ENCODE measurements at places on chromosomes 5 and 9.

- DNase-seq, result no peak
These were observed 2.2 kb downstream of the NR6A1 start for GRCh38 chr9:124768750-124769548.

DNA sequence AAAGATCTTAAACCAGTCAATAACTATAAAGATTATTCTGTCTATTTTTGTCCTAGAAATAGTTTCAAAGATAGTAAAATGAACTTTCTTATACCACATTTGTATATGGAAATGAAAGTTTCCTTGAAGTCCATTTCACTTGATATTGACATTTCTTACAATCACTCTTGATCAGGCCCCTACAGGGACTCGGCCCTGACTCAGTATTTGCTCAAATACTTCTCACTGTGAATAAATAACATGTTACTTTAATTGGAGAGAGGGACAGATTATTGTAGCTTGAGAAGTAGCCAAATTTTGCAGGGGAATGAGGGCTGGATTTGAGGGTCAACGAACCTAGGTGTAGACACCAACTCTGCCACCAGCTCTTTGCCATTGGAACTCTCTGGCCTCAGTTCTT is 25.6 kb upstream of the SMARCA2 start:
- DNase-seq, result no peak

GRCh38 chr5:181114844-181115778 is 15.9 kb downstream of the OR2V1 start:
- DNase-seq, result no peak

GRCh38 chr9:110440172-110440571 is 102.5 kb upstream of the TXNDC8 start:
- DNase-seq, result no peak

- no peak for DNase-seq
These were observed 50.0 kb upstream of the RNU6ATAC start for GRCh38 chr9:134214386-134214765.

DNA sequence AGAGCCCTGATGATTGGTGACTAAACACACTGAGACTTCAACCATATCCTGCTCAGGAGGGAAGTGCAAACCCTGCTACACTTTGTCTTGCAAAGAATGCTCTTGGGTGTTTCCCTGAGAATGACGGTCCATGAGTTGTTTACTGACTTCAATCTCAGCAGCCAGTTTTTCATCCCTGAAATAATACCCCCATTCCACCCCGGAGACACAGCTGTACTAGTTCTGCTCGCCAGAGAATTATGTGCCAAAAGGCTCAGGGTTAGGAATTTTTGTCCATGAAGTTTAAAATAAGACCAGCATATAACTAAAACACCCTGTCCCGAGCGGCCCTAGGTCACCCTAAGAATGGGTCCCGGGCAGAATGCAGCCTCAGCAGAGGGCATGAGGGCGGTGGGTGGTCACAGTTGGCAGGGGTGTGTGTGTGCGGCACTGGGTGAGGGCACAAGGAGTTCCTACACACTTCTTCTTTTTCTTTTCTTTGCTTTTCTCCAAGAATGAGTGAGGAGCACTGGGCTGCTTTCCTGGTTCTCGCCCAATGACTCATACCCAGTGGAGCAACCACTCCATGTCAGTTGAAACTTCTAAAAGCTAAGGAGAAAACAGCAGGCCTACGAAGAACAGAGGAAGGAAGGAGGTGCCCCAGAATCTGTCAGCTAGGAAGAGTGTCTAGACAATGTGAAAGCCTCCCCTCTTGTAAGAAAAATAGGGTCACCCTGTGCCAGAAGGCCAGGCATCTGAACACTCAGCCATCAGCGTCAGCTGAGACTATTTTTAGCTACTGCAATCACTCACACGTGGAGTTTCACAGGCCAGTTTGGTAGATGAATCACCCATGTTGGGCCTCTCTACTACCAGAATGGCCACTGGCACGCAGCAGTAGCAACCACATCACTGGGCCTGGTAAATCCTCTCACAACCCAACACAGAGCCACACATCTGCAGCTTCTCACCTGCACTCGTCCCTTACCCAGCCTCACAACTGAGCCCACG is 105.9 kb downstream of the DPYSL3 start:
- DNase-seq, result peak; percentile 38

DNA sequence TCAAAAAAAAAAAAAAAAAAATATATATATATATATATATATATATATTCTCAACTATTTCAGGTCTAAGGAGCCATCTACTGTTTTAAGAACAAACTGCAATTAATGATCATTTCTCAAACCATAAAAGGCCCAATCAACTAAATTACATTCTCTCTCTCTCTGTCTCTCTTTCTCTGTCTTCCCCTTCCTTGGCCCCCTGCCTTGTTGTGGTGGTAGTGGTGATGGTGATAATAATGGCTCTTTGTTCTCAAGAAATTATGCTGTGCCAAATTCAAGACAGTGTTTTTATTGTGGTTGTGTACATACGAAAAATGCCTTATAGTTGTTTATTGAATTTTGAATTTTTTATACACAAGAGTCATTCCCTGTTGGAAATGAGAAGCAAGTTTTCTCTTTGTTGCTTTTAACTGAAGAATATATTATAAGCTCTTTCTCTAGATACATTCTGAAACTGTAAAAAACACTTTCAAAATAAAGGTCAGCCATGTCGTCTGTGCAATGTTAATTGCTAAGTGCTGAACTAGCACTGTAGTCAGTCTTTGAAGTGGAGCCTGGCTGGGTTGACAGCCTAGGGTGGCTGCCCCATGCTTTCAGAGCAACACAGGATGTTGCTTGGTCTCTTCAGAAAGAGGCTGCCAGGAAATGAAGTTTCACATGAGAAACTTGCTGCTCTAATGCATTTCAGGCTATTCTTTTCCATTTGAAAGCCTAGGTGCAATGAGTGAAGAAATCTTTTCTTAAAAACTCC is 96.0 kb downstream of the HINT1 start:
- DNase-seq, result peak; percentile 30

- no peak for DNase-seq
These were observed 954.7 kb upstream of the ARRDC3 start for GRCh38 chr5:92337772-92338234.

- peak; percentile 75 for DNase-seq
These were observed 91.4 kb upstream of the RANBP6 start for GRCh38 chr9:6106711-6107339.

DNA sequence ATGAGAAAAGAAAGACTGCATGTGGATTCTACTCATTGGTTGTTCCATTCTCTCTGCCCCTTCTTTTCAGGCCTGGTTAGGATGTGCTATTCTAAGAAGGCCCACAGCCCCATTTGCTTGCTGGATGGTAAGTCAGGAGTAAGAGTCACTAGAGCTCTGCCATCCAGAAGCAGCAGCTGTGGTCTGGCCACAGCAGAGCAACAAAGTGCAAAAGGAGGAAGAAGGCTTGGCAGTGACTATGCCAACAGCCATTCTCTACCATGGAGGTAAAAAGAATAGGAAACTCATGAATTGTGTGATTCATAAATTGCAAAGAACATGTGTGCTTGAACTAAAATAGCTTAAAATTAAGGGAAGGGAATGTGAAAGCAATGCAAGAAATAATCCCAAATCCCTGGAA is 20.9 kb downstream of the KLHL3 start:
- no peak for DNase-seq

GRCh38 chr9:111985315-111985714 is 88.7 kb downstream of the UGCG start:
- DNase-seq, result no peak

- peak; percentile 66 for DNase-seq
These were observed at the start of gene OSMR for GRCh38 chr5:38845526-38846378. TSS of gene OSMR (plus strand) at chr5:38846012. CDS start at chr5:38869045, 23,033 bp downstream.

GRCh38 chr5:117454716-117455212 is 880.1 kb upstream of the SEMA6A start:
- peak; percentile 93 for DNase-seq

DNA sequence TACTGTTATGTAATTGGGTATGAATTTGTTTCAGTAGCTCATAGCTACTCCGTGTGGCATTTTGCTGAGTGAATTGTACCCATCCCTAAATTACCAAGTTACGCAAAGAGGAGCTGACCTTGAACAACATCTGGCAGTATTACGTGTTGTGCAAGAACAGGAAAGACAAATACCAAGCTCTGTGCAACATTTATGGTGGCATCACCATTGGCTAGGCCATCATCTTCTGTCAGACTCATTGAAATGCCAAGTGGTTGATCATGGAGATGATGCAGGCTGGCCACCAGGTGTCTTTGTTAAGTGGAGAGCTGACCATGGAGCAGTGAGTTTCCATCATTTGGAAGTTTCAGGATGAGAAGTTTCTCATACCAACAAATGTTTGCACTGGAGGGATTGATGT is 15.0 kb downstream of the ZSWIM6 start:
- peak; percentile 25 for DNase-seq

- DNase-seq, result peak; percentile 53
These were observed 1.5 kb upstream of the OLFM1 start for GRCh38 chr9:135085830-135086546.

DNA sequence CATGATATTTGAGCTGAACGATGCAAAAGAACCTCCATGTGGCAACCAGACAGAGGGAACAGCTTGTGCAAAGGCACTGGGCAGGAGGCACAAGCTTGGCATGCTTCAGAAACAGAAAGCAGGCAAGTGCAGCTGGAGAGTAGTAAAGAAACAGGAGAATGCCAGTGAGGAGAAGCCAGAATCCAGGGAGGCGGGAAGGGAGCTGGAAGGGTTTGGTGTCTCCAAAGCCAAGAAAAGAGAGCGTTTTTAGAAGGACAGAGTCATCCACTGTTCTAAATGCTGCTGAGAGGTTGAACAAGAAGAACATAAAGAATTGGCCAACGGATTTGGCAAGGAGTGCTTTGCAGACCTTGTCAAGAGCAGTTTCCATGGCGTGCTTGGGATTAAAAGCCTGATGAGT is 124.7 kb downstream of the TLE1 start:
- no peak for DNase-seq

DNA sequence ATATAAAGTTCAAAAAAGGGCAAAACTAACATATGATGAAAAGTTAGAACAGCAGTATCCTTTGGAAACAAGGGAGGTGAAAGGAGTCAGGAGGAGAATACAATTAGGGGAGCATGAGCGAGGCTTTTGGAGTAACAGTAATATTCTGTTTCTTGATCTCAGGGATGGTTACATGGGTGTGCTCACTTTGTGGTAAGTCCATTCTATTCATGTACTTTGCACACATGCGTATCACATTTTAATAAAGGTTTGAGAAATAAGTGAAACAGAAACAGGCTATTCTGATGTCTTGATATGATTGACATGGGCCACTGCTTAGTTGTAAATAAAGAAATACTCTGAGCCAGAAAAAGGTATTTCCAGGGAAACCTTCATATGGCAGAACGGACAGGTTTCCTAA is 208.8 kb downstream of the SPOCK1 start:
- no peak for DNase-seq

- DNase-seq, result no peak
These were observed 281.3 kb downstream of the CEMIP2 start for GRCh38 chr9:71487061-71487460.

GRCh38 chr5:143679777-143680176 is 132.2 kb upstream of the HMHB1 start:
- DNase-seq, result peak; percentile 94

- DNase-seq, result no peak
These were observed 164.7 kb downstream of the OLFM1 start for GRCh38 chr9:135251996-135252760.

GRCh38 chr5:101292199-101292598 is 389.1 kb upstream of the ST8SIA4 start:
- DNase-seq, result peak; percentile 80

- DNase-seq, result peak; percentile 40
These were observed 314.0 kb downstream of the ARHGEF28 start for GRCh38 chr5:73940026-73940425.

DNA sequence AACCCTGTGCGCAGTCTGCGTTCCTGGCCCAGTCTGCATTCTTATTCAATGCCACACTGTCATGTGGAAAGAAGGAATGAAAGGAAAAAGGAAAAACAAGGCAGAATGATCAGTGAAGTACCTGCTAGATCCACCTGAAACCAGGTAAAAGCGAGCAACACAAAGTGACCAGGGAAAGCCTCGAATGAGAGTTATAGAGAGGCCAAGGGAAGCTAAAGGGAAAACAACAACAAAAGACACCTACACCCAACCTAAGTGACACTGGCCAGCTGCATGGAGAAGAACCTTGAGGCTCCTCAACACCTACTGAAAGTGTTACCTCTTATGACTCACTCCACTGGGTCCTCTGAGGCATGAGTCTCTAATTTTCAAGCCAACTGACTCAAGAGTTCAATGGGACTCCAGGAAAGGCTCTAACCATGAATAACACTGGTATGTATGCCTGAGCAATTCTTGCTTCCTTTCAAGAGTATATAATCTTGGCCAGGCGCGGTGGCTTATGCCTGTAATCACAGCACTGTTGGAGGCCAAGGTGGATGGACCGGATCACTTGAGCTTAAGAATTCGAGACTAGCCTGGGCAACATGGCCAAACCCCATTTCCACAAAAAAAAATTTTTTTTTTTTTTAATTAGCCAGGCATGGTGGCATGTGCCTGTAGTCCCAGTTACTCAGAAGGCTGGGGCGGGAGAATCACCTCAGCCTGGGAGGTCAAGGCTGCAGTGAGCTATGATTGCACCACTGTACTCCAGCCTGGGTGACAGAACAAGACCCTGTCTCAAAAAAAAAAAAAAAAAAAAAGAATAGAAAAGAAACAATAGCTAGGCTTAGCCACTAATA is 29.0 kb downstream of the MTMR12 start:
- DNase-seq, result peak; percentile 5

DNA sequence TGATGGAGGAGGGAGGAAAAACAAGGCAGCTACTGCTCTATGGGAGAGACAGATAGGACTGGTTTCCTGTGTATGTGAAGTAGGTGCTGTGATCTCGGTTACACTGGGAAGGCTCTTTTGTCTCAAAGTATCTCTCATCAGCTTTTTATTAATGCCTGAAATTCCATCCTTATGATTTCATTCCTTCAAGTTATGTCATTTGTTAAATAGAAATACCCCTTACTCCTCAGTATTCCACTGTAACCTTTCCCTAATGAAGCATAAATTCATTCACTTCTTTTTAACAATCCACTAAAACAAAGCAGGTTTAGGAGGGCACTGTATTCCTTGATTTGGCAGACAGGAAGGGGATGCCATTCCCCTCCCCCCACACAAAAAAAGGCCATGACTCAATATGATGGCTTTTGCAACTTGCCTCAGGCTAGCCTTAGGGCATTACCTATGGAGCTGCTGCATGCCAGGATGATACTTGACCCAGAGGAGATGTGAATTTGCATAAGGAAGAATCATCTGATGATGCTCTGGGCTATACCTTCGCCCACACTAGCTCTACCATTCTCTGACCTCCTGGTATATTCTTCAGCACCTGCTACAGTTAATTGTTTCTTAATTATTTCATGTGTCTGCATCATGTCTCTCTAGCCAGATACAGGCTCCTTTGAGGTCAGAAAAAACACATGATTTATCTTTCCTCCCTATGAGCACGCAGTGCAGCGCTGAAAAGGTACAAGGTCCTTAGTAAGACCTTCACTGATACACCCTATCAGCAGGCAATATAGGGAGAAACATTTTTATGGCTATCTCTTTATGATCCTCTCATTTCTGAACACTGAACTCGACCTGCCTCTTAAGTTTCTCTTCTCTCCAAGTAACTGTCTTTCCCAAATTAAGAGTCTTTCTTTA is 26.3 kb downstream of the NR3C1 start:
- DNase-seq, result no peak

GRCh38 chr9:78288214-78288892 is 8.6 kb upstream of the PSAT1 start:
- DNase-seq, result no peak

All from DMS53 (cell line).